ENCODE measurements at places on chromosomes 6 and 20. TPM values are rescaled to one million over a fixed set of nuclear protein-coding genes. Genes with fewer than 3 reads are reported as not detected.
A peak's percentile ranks its signal among the peaks of the same experiment; 100 is the strongest.

DNA sequence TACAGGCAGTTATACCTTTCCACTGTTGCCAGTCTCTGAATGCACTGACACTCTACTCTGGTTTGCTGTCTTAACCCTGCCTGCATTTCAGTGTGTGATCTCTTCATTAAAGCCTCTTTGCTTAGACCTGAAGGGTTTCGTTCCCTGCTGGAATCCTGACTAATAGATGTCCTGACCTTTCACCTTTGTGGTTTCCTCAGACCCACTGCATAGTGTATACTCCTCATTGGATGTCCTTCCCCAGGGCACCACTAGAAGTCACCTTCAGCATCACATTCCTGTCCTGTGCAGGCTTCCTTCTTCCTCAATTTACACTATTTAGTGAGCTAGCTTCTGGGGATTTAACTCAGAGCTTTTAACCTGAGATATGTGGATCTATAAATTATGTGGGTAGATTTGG, 120.6 kb downstream of the RCAN2 start:
- no peaks in the 10 kb centered on the region for H3K4me1 ChIP-seq
- H3K27me3 ChIP-seq = peaks cover 3% of the 10 kb centered on the region
- DNase-seq = no peak
- no peaks in the 10 kb centered on the region for H3K36me3 ChIP-seq

GRCh38 chr6:37362101-37362828, 8.5 kb downstream of the RNF8 start:
- no peak for DNase-seq
- H3K27ac ChIP-seq = no peak overlapping the region
- H3K27me3 ChIP-seq = peaks cover 2% of the 10 kb centered on the region
- peaks cover 8% of the 10 kb centered on the region for H3K4me1 ChIP-seq
- H3K36me3 ChIP-seq = no peaks in the 10 kb centered on the region

GRCh38 chr6:160337991-160338390, 10.2 kb upstream of the SLC22A3 start:
- no peaks in the 10 kb centered on the region for H3K4me1 ChIP-seq
- no peak for DNase-seq
- no peaks in the 10 kb centered on the region for H3K36me3 ChIP-seq
- H3K4me3 ChIP-seq = no peak overlapping the region
- H3K27ac ChIP-seq = no peak overlapping the region
- peaks cover 2% of the 10 kb centered on the region for H3K27me3 ChIP-seq

GRCh38 chr20:39468703-39469102, 506.6 kb downstream of the DHX35 start:
- H3K4me3 ChIP-seq = no peak overlapping the region
- no peaks in the 10 kb centered on the region for H3K36me3 ChIP-seq

GRCh38 chr6:73858376-73858775, 162.4 kb downstream of the CD109 start:
- no peaks in the 10 kb centered on the region for H3K27me3 ChIP-seq
- no peak overlapping the region for H3K27ac ChIP-seq
- no peak overlapping the region for H3K4me3 ChIP-seq
- no peaks in the 10 kb centered on the region for H3K36me3 ChIP-seq
- DNase-seq = no peak

DNA sequence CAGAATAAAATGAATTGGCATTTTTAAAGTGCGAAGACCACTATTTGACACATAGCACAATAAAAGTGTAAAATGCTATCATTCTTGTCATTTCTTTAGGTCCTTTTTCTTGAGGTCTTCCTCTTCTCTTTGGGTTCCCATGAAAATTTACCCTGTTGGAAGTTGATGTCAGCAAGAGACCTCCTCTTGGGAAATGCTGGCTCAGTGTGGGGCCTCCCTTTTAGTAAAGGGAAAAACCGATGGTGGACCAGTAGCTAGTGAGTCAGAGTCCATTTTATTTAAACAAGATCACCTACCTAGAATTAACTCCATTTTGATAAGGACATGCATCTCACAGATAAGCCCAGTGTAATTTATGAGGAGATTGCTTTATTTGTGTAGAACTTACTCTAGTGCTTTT, 37.7 kb upstream of the HLA-C start:
- peaks cover 1% of the 10 kb centered on the region for H3K27me3 ChIP-seq
- no peak overlapping the region for H3K4me3 ChIP-seq
- H3K27ac ChIP-seq = no peak overlapping the region

GRCh38 chr20:5715071-5715841, 34.9 kb upstream of the SHLD1 start:
- DNase-seq = no peak
- H3K4me1 ChIP-seq = no peaks in the 10 kb centered on the region
- H3K27ac ChIP-seq = no peak overlapping the region
- peaks cover 2% of the 10 kb centered on the region for H3K27me3 ChIP-seq
- no peaks in the 10 kb centered on the region for H3K36me3 ChIP-seq
- no peak overlapping the region for H3K4me3 ChIP-seq

- H3K36me3 ChIP-seq = no peaks in the 10 kb centered on the region
- H3K27ac ChIP-seq = no peak overlapping the region
Observed at GRCh38 chr6:12182676-12183075, 107.5 kb upstream of the EDN1 start.

DNA sequence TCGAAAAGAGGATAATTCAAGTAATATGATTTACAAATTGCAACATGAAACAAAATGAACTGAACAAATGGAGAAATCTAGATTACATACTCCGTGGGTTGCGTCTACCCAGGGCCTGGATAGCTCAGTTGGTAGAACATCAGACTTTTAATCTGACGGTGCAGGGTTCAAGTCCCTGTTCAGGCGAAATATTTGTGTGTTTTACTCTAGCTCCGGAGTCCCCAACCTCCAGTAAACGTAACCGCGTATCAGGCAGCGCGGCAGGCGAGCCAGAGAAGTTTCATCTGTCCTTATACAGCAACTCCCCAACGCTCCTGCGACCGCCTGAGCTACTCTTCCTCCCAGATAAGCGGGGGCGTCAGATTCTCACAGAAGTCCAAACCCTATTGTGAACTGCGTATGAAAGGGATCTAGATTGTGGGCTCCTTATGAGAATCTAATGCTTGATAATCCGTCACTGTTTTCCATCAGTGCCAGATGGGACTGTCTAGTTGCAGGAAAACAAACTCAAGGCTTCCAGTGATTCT, 176.1 kb downstream of the TRIM27 start:
- peaks cover 16% of the 10 kb centered on the region for H3K27me3 ChIP-seq
- DNase-seq = peak; percentile 39
- peak overlapping the region; percentile 61 for H3K4me3 ChIP-seq
- no peaks in the 10 kb centered on the region for H3K36me3 ChIP-seq
- no peaks in the 10 kb centered on the region for H3K4me1 ChIP-seq

DNA sequence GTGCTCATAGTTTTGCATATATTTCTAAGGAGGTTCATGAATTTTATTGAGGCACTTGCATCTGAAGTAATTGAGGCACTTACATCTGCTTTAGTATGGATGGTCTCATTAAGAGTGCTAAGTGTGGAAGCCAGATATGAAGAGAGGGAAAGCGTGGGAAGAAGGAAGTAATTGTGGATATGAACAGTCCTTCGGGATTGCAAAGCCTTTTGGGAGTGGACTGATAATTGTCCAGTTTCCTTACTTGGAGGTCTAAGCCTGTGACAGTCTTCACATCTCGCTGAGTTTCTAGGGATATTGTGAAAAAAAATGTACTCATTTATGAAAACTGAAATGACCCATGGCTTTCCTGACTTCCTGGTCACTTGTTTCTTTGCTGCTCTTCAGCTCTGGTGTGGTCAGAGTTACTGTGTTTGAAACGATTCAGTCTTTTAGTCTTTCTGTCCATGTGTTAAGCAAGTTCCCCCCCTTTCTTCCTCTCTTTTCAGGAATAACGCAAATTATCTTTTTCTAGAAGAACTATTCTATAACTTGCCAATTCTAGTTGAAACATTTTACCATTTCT, 137.3 kb downstream of the ZFAND3 start:
- H3K4me1 ChIP-seq = peaks cover 2% of the 10 kb centered on the region
- no peak overlapping the region for H3K4me3 ChIP-seq
- peaks cover under 1% of the 10 kb centered on the region for H3K36me3 ChIP-seq
- H3K27me3 ChIP-seq = no peaks in the 10 kb centered on the region
- no peak overlapping the region for H3K27ac ChIP-seq
- DNase-seq = no peak

DNA sequence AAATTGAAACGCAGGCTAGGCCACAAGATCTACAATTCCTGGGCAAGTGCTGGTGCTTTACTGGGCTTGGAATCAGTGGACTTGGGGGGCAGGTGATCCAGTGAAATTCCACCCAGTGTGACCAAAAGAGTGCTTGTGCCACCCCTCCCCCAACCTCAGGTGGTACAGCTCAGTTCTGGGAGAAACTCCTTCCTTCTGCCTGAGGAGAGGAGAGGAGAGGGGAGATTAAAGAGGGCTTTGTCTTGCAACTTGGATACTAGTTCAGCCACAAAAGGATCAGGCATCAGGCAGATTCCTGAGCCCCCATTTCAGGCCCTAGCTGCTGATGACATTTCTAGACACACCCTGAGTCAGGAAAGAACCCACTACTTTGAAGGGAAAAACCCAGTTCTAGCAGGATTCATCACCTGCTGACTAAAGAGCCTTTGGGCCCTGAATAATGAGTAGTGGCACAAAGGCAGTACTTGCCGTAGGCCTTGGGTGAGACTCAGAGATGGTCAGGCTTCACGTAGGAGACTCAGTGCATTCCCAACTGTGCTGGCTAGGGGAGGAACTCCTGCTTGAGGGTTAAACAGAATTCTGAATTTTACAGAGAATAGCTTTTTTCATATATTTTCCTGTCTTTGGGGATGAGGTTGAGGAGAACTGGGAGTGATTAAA, 446.7 kb downstream of the BMP2 start:
- H3K4me3 ChIP-seq = no peak overlapping the region
- H3K27me3 ChIP-seq = peaks cover 2% of the 10 kb centered on the region
- H3K4me1 ChIP-seq = no peaks in the 10 kb centered on the region
- H3K27ac ChIP-seq = no peak overlapping the region
- DNase-seq = no peak
- no peaks in the 10 kb centered on the region for H3K36me3 ChIP-seq

GRCh38 chr6:94361304-94362060, 942.1 kb upstream of the EPHA7 start:
- no peak overlapping the region for H3K4me3 ChIP-seq
- no peak overlapping the region for H3K27ac ChIP-seq
- no peaks in the 10 kb centered on the region for H3K36me3 ChIP-seq
- no peaks in the 10 kb centered on the region for H3K27me3 ChIP-seq
- DNase-seq = no peak
- H3K4me1 ChIP-seq = no peaks in the 10 kb centered on the region

DNA sequence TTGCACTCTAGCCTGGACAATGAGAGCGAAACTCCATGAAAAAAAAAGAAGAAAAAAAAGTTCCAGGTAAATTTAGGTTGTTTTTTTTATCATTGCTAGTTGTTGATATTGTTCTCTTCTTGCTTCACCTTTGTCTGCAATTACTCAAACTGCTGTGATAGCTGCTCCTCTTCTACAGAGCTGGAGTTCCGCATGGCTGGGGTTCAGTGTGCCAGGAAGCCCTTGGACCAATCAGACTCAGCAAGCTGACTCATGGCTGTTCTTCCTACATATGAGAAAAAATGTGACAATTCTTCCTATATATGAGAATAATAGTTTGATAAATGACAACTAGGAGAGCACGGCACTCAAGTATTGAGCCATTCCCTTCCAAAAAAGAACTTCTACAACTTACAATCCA, 28.4 kb downstream of the DPPA5 start:
- H3K27ac ChIP-seq = no peak overlapping the region
- H3K4me3 ChIP-seq = no peak overlapping the region
- H3K4me1 ChIP-seq = no peaks in the 10 kb centered on the region

The SLC12A5 gene
- total RNA-seq = 10.4 TPM

The TFAP2B gene
- not detected for total RNA-seq

- no peak overlapping the region for H3K4me3 ChIP-seq
- peaks cover 4% of the 10 kb centered on the region for H3K4me1 ChIP-seq
- H3K27ac ChIP-seq = no peak overlapping the region
- no peaks in the 10 kb centered on the region for H3K36me3 ChIP-seq
- H3K27me3 ChIP-seq = peaks cover 7% of the 10 kb centered on the region
Observed at GRCh38 chr20:47800623-47801022, 15.3 kb upstream of the SULF2 start.

DNA sequence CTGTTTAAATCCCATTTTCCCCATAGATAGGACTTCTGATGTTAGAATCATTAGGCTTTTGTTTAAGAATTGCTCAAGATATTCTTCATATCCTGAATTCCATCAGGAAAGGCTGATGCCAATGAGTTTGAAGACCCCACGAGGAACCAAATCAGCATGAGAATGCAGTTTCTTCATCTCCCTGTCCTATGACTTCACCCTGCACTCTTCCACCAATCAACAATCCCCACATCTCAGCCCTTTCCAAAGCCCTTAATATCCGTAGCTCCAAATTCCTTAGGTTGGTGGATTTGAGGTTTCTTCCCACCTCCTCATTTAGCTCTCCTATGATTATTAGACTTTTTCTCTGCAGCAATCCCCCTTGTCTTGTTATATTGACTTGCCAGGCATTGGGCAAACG, 88.3 kb upstream of the PRND start:
- H3K27me3 ChIP-seq = no peaks in the 10 kb centered on the region
- no peak for DNase-seq

DNA sequence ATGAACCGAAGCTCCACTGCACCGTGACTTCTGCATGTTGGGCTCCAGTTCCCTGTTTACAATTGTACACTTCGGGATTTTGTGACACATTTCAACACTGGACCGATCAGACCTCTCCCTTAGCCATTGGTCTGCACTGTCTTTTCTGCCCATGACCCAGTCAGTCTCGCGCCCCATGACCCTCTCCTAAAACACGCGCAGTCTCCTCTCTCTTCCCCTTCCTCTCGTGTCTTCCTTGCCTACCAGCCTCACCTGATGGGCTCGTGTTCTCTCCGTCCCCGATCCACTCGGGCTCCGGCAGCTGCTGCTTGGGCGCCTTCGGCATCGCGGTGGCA, 535 bp upstream of the ABCF1 start:
- peak overlapping the region; percentile 53 for H3K27ac ChIP-seq
- peaks cover 19% of the 10 kb centered on the region for H3K4me1 ChIP-seq
- no peaks in the 10 kb centered on the region for H3K36me3 ChIP-seq
- DNase-seq = no peak

DNA sequence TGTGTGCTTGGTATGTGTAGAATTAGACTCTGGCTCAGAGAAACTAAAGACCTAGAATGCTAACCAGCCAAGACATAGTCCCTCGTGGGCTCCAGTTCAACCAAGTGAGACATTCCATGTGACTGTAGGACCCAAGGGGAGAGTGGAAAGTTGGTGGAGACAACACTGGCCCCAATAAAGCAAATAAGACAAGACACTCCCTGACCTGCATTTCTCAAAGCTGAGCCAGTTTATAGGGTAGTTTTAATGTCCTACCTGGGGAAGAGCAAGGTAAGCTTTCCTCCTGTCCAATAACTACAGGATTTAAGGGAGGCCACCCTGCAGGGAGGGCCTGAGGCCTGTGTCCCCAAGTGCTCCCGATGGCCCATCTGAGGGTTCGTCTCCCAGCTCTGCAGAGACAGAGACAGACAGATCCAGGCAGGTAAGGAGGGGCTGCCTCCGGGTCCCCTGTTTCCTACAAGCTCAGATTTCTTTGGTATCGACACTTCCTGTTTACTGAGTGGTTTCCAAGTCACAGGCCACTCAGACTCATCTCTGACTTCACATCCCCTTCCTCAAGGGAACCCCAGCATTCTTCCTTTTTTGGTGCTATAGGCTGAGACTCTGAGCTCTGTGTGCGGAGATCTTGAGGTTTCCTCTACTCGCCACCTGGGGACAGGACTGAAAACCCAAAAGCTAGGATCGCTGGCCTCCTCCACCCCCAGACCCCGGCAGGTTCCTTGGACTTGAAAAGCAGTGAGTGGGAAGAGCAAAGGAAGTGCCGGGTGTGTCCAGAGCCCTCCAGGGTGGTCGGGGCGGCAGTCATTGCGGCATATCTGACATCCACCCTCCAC, 92.4 kb downstream of the PRND start:
- H3K27ac ChIP-seq = no peak overlapping the region
- H3K27me3 ChIP-seq = peaks cover 6% of the 10 kb centered on the region
- H3K4me3 ChIP-seq = peak overlapping the region; percentile 17
- peaks cover 15% of the 10 kb centered on the region for H3K4me1 ChIP-seq

All from glutamatergic neuron (in vitro differentiated cells).